Liver (tissue), 10 donors: ENCODE measurements at places on chromosomes 4 and X. TPM values are rescaled to one million over a fixed set of nuclear protein-coding genes. Genes with fewer than 3 reads are reported as not detected.

GRCh38 chr4:176363072-176363471 is 43.3 kb downstream of the SPCS3 start:
- no peaks in the 10 kb centered on the region for H3K27me3 ChIP-seq
- no peak overlapping the region for H3K4me3 ChIP-seq

GRCh38 chrX:3518870-3519269 is 172.4 kb upstream of the MXRA5 start:
- H3K27me3 ChIP-seq = no peaks in the 10 kb centered on the region
- no peaks in the 10 kb centered on the region for H3K4me1 ChIP-seq
- H3K4me3 ChIP-seq = no peak overlapping the region
- no peak for DNase-seq
- H3K36me3 ChIP-seq = no peaks in the 10 kb centered on the region

GRCh38 chr4:167290678-167291077 is 56.4 kb upstream of the SPOCK3 start:
- no peak overlapping the region for H3K27ac ChIP-seq
- no peaks in the 10 kb centered on the region for H3K4me1 ChIP-seq
- H3K4me3 ChIP-seq = no peak overlapping the region
- H3K36me3 ChIP-seq = no peaks in the 10 kb centered on the region
- DNase-seq = no peak

The PLAC8 gene
- polyA plus RNA-seq = 18.6 TPM

The ZMAT1 gene
- 3.3 TPM for polyA plus RNA-seq

The PACRGL gene
- 3.1 TPM for polyA plus RNA-seq
